ENCODE measurements at places on chromosomes 16 and 17.
A peak's percentile ranks its signal among the peaks of the same experiment; 100 is the strongest.

- DNase-seq = no peak
These were observed 75.5 kb upstream of the MED9 start for GRCh38 chr17:17401271-17401781.

GRCh38 chr16:80294172-80294571 is 246.6 kb upstream of the DYNLRB2 start:
- no peak for DNase-seq

- DNase-seq = no peak
These were observed 5.2 kb downstream of the PECAM1 start for GRCh38 chr17:64385187-64386083.

DNA sequence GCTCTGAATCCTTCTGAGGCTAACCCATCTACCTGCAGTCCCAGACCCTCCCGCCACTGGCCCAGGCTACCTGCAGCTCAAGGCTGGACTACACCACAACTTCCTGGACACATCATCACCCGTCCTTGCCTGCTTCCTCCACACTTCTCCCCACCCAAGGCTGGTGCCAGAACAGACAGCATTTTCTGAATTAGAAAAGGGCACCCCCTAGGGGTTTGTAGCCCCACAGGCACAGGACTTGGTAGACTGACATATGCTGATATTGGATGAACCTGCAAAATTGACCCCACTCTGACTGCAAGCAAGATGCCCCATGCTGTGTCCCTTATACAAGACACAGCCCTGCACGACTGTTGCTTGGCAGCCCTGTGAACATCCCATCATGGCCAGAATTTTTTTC is 271.5 kb upstream of the C16orf82 start:
- DNase-seq = no peak

DNA sequence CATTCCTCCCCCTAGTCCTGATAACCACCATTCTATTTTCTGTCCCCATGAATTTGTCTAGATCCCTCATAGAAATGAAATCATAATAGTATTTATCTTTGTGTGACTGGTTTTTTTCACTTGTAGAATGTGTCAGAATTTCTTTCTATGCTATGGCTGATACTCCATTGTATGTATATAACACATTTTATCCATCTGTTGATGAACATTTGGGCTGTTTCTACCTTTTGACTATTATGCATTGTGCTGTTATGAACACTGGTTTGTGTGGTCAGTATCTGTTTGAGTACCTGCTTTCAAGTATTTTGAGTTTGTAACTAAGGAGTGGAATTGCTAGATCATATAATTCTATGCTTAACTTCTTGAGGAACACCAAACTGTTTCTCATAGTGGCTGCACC is 16.0 kb upstream of the DRG2 start:
- DNase-seq = no peak

DNA sequence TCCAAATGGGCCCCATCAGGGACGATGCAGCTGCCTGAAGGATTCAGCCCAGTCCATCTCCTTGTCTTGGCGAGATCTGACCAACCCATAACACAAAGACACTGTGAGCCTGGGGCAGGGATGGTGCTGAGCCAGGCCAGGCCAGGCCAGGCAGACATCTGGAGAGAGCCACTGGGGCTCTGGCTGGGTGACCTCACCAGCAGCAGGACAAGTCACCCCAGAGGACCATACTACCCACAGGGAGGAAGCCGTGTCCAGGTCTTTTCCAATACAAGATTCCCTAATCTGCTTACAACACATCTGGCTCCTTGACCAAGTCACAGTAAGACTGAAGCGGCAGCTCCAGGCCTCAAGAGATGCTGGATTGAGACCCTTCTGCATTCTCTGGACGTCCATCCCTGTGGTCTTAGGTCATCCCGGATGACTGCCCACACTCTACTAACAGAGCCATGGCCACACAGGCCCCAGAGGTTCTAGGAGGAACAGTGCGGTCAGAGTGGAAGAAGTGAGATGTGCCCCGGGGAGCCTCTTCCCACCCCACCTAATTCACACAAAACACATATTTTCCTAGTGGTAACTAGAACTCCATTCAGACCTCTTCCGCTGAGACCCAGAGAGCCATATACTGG is 81.8 kb upstream of the RCVRN start:
- DNase-seq = no peak

GRCh38 chr17:63918305-63918704 is 334 bp downstream of the GH1 start:
- no peak for DNase-seq

DNA sequence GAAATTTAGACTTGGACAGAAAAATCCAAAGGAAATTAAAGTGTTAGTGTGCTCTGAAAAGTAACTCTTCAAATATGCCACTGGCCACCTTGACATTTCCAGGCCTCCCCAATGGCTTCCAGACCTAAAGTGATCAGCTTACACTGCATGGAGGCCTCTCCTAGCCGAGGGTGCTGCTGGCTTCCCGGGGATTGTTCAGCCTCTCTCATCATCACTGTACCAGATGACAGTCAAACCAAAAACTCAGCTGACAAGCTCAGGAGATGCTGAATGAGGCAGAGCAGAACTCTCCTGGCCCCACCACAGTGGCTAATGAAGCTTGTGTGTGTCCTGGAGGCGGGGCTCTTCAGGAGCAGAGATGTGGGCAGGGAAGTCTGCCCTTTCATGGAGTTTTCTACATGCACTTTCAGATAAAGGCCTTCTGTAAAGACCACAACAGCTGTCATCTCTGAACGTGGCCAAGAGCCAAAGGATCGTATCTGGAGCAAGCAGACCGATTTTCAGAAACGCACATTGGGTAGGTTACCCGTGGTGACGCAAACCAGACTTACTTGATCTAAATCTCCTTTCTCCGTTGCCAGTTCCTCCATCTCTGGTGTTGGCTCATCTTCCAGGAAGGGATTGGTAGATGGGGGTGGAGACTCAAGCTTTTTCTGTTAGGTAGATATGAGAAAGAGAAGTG is 113.3 kb downstream of the VPS53 start:
- DNase-seq = no peak

DNA sequence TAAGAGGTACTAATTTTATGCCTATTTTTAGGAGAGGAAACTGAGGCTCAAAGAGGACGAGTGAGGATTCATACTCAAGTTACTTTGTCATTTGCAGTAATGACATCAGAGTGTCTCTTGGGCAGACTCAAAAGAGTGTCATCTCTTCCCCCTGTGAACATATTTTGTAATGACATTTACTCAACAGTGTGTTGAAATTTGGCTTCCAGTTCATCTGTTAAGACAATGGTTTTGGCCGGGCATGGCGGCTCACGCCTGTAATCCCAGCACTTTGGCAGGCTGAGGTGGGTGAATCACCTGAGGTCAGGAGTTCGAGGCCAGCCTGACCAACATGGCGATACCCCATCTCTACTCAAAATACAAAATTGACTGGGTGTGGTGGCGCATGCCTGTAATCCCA is 28.9 kb downstream of the WFDC1 start:
- no peak for DNase-seq

GRCh38 chr16:27515874-27516353 is 33.8 kb downstream of the GTF3C1 start:
- DNase-seq = no peak

DNA sequence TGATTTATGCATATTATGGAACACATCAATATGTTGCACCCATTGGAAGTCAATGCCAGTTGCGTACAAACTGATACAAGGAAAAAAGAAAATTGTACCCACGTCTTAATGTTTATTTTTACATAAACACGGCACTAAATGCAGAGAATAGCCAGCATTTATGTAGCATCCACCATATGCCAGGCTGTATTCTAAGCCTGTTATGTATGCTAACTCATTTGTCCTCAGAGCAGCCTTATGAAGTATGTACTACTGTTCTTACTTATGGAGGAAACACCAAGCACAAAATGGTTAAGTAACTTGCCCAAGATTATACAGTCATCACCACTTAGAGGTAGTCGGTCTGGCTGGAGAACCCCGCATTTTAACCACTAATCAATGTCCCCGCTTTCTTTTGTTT is 837.9 kb upstream of the RBFOX1 start:
- no peak for DNase-seq

GRCh38 chr16:67659675-67660563 is at the start of gene ACD:
Gene ACD, minus strand, starts transcription at chr16:67660260. Its CDS starts 40 bp downstream, at chr16:67660220.
- peak; percentile 74 for DNase-seq

GRCh38 chr16:66961065-66961744 is at the start of gene CES3:
Gene CES3, plus strand, starts transcription at chr16:66961266. Its CDS starts 42 bp downstream, at chr16:66961308.
- DNase-seq = peak; percentile 32

Measured in NCI-H774 (cell line).